Mammary epithelial cell (primary cell): ENCODE measurements at places on chromosomes 11 and 22. TPM values are rescaled to one million over a fixed set of nuclear protein-coding genes. Genes with fewer than 3 reads are reported as not detected.

The MUC6 gene
- polyA plus RNA-seq, result not detected

The TTC36 gene
- polyA plus RNA-seq, result not detected

The LSP1 gene
- polyA plus RNA-seq, result not detected

The IGLL1 gene
- polyA plus RNA-seq, result not detected

The CCDC188 gene
- 0.29 TPM for polyA plus RNA-seq

The NCR3LG1 gene
- 2.3 TPM for polyA plus RNA-seq

DNA sequence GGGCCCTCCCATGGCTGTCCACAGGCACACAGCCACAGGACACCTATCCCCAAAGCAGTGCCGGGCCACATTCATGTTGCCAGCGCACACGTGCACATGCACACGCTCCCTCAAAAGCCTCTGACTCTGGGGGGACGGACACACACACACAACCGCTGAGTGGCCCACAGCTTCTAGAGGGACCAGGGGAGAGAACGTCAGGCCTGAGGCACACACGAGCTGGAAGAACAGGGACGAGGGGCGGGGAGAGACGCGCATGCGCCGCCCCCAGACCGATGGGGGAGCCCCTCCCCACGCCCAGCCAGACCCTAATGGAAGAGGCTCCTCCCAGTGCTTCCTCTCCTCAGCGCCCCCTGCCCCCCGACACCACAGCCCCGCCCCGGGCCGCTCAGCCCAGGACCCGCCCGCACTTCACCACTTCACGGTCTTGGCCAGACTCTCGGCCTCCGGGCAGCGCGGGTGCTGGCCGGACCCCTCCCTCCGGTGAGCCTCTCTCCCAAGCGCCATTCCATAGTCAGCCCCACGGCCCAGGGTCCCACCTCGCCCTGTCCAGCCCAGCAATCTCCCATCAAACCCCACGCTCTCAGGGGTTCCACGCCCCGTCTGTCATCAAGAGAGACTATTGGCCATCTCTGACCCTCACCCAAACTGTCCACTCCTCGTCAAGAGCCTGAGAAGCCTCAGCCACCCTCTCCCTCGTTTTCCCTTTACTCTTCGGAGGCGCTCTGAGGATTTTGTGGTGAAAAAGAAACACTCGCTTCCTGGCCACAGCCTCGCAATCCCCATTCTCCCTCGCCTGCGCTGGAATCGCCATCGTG, 11.7 kb downstream of the NRXN2 start:
- no peak for DNase-seq

GRCh38 chr11:71504531-71504930, 22.5 kb upstream of the KRTAP5-7 start:
- no peak for DNase-seq

- DNase-seq, result no peak
Measured at GRCh38 chr11:6642957-6643356, 12.7 kb downstream of the DCHS1 start.

DNA sequence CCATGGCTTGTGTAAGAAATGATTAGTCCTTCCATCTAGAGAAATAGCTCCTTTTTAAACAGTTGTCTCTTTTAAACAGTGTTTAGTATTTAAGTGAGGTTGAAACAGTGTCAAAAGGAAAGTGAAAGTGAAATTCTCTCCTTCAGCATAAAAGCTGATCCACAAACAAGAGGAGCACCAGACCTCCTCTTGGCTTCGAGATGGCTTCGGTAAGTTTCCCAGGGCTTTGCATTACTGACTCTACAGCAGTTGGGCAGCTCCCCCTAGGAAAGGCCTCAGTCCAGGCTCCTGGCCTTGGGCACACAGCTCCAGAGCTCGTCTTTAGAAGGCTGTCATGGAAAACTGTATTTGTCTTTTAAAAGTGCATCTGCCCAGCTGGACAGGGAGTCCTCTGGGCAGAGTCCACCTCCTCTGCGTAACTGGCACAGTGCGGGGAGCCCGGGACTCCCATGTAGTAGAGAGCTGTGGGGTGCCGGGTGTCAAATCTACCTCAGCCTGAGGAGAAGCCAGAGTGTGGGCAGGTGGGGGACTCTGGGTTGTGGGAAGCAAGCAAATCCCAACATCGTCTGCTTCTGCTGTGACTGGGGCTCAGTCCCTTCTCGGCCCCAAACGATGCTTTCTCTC, at the start of gene PLAAT4:
Gene PLAAT4, plus strand, starts transcription at position 140 of the 624 bp plus-strand sequence. Its CDS starts 61 bp downstream, at position 201.
- peak; percentile 29 for DNase-seq

DNA sequence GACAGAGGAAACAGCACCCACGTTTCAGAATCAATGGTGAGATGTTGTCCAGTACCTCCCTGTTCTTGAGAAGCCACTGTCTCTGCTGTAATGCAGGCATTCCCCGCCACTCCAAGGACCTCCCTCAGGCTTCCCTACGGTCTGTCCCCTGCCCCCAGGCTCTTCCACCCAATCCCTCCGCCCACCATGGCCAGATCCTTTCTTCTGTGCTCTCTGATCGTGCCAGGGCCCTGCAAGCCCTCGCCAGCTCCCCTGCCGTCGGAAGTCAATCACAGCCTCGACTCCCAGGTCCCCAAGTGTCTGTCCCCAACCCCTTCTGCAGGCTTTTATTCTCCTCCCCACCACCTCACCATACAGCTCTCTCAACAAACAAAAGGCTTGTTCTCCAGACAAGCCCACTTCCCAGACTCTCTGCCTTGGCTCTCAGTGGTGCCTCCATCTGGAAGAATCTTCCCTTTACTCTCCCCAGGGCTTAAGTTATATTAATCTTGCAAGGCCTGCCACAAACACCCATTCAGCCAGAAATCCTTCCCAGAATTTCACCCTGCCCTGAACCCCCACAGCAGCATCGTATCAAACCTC, 13.7 kb downstream of the SCN4B start:
- no peak for DNase-seq

DNA sequence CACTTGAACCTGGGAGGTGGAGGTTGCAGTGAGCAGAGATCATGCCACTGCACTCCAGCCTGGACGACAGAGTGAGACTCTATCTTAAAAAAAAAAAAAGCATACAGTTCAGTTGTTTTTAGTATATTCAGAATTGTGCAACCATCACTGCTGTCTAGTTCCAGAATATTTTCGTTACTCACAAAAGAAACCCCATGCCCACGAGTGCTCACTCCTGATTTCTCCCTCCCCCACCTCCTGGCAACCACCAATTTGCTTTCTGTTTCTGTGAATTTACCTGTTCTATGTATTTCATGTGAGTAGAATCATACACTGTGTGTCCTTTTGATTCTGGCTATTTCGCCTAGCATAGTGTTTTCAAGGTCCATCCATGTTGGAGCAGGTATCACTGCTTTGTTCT, 24.8 kb downstream of the PTPRJ start:
- no peak for DNase-seq

GRCh38 chr22:34997633-34998299, 68.2 kb upstream of the ISX start:
- DNase-seq, result no peak

DNA sequence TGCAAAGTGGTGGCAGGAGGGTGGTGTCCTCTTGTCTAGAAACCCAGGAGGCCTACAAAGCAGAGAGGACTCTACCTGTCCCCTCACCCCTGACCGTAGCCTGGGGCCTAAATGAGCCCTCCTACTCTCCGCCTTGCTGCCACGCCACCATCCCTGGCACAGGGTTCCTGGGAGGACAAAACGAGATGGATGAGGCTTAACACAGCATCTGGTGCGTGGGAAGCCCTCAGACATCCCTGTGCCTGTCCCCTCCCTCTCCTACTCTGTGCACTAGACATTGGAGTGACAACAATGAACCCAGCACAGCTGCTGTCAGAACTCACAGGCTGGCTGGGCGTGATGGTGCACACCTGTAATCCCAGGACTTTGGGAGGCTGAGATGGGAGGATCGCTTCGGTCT, 36.4 kb upstream of the DKK3 start:
- no peak for DNase-seq

DNA sequence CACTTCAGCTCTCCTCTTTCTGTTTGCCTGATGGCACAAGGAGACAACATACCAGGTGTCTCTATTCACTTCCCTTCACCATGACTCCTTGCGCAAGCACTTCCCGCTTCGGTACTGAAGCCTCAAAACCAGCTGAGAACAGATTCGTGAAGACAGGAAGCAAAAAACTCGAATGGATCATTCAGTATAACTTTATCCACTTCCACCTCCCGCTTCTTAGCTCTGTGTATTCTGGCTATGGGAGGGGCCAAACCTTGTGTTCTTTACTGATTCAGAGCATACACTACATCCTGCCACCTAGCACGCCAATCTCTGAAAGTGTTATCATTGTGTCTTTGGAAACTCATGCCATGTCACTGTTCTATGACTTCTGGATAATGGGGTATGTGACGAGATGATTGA, 62.2 kb upstream of the ADA2 start:
- DNase-seq, result no peak

GRCh38 chr11:116173941-116174911, 598.6 kb downstream of the BUD13 start:
- DNase-seq, result no peak

- no peak for DNase-seq
Measured at GRCh38 chr11:123161376-123162030, 33.5 kb downstream of the CLMP start.

DNA sequence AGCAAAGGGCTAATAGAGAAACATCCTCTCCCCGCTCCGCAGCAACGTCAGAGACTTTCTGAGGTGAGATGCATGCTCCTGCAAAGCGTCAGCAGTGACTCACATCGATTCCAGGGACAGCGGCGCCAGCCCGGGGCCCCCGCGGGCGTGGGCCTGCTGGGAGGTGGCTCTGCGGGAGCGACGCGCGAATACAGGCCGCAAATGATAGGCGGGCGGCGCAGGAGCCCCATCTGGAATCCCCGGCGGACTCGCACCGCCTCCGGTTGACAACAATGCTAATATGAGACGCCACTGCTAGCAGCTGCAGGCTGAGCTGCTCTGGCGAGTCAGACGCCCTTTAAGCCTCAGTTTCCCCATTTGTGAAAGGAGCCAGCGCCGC, 557 bp downstream of the RANGAP1 start:
- peak; percentile 95 for DNase-seq

GRCh38 chr11:63802637-63803414, 10.4 kb upstream of the SPINDOC start:
- peak; percentile 76 for DNase-seq

DNA sequence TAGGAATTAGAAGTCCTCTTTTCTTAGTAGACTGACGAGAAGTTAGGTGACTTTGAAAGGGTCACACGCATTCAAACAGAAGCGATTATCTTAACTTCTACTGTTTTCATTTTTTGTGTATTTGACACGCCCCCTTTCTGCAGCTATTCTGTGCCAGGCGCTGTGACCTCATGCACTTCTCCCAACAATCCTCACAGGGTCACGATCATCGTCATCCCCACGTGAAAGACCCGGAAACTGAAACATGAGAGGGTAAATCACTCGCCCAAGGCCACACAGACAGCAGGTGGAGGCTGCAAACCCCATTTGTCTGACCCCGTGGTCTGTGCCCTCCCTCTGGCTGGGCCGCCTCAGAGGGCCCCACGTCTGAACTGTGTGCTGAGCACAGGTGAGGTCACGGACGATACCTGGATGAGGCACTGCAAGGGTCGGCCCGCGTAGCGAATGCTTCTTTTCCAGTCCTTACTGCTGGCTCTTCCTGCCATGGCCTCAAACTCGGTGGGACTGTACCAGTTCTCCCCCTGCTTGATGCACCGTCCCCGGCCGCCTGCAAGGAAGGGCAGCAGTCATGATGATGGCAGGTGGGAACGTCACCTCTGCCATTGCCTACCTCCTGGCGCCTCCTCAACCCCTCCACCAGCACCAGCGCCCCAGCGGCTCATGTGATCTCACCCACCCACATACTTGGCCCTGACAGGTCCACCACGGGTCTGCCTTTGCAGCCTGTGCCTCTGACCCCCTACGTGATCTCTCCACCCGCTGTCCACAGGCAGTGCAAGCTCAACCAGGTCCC, 8.4 kb downstream of the DEAF1 start:
- DNase-seq, result no peak

DNA sequence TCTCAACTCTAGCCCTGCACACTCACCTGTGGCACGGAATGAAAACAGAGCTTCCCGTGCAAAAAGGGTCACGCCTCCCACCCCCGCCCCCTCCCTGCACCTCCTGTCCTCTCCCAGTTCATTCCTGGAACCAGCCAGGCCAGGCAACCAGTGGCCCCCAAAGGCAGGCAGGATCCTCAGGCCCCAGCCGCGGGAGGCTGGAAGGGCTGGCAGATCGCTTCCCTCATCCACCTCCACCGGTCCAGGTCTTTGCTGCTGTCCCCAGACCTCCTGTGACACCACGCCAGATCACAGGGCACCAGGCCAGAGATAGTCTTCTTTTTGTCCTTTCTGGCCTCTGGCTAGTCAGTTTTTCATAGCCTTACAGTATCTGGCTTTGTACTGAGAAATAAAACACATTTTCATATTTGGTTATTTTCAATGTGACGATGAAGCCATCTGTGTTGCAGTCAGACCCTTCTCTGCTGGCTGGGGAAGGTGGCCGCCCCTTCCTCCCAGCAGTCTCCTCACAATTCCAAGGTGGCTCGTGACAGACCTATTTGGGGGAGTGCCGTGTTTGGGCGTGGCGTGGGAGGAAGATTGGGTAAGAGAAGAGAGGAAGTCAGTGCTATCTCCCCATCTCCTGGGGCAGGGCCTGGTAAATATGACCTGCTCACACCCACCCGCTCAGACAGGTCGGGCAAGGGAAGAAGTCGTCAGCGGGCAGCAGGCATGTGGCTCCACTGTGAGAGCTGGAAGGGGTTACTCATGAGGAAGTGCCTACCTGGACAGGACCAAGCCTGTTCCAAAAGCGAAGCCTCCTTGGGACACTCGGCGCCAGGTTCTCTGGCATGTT, 9.1 kb downstream of the SSH3 start:
- DNase-seq, result peak; percentile 95

DNA sequence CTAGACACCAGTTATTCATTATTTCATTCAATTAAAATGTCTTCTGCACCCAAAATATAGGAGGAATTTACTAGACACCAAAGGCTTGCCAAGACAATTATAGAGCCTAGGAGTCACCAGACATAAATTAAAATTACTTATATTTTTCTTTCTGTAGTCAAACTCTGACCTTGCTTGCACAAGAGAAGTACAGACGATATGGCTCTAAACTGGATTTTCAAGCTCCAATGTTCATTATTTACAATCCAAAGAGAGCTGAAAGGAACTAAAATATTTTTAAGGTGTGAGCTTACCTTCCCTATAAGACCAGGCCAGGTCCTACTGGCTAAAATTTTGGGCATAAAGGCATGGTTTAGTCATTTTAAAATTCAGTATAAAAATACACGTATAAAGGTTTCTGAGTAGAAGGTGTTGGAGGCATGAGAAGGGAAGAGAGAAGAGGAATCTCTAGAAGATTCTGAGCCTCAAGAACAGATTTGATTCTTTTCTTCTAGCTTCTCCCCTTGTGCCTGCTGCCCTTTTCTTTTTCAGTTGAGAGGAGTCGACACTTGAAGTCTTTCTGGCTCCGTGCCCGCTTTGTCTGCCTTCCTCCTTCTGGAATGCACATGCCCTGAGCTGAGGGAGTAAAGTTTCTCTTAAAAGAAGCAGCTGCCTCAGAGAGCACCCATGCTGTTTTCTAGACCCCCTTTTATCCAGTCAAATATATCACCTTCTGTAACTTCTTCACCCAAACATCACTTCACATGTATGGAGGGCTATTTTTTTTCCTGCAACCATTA, 13.5 kb downstream of the C11orf97 start:
- peak; percentile 54 for DNase-seq

DNA sequence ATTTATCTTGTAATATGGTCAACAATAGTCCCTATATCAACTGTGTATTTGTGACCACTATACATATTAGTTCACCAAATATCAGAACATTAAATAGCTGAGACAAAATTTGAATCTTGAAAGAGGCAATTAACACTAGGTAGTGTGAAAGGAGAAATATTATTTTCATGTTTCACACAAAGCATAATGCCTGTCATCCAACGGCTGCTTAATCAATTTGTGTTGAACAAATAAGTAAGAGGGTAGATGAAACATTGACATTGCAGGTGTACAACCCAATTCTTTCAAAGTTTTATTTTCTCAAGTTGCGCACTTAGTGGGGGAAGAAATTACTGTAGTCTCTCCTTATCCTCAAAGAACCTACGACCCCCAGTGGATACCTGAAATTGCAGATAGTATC, 3.4 kb upstream of the OR8I2 start:
- no peak for DNase-seq
